Naive thymus-derived CD4-positive, alpha-beta T cell (primary cell): ENCODE measurements at places on chromosomes 1 and 21.

DNA sequence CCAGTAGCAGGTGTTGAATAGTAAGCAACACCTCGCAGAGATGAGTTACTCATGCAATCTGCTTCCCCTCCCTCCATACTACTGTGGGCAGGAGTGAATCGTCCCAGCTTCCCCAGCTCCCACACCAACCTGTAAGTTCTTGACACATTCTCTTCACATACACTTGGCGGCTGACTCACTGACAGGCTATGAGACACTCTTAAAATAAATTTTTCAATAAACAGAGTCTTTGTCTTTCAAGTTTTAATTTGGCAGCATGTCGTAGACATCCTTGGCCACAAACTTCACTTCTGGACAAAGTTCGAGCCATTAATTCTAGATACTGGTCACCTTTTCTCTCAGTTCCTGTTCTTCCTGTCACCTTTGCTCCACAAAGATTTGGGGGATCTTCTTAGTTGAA lies 290.7 kb downstream of the TM2D1 start:
- no peak for DNase-seq

- no peak for DNase-seq
Observed at GRCh38 chr21:39842741-39843459, 24.3 kb upstream of the PCP4 start.

DNA sequence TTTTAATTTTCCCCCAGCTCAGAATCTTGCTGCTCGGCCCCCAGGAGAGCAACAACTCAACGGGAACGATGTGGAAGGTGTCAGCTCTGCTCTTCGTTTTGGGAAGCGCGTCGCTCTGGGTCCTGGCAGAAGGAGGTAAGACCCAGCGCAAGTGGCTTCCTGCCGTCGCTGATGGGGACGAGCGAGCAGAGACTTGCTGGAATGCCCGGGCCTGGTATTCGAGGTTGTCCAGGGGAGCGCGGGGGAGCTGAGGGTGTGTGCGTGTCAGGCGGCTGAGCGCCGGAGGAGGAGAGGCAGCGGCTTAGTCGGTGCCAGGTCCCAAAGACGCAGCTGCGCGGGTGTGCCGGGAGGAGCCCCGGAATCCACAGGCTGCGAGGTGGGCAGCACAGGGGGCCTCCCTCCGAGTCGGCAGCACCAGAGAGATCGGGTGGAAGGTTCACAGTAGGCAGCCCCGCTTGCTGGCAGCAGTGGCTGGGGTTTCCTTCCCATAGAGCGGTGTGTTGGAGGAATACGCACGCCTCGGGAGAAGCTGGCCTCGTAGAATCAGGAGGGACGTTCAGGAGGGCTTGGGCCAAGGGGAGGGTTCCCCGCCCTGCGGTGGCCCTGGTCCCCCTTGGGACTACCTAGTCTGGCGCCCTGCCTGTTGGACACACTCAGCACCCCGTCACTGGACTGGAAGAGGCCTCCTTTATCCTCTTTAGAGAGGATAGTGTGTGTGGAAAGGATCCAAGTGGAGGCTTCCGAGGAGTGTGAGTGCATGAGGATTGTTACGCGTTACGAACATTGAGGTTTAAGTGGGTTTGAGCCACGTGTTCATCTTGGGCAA lies 547 bp downstream of the PDPN start:
- DNase-seq: no peak

DNA sequence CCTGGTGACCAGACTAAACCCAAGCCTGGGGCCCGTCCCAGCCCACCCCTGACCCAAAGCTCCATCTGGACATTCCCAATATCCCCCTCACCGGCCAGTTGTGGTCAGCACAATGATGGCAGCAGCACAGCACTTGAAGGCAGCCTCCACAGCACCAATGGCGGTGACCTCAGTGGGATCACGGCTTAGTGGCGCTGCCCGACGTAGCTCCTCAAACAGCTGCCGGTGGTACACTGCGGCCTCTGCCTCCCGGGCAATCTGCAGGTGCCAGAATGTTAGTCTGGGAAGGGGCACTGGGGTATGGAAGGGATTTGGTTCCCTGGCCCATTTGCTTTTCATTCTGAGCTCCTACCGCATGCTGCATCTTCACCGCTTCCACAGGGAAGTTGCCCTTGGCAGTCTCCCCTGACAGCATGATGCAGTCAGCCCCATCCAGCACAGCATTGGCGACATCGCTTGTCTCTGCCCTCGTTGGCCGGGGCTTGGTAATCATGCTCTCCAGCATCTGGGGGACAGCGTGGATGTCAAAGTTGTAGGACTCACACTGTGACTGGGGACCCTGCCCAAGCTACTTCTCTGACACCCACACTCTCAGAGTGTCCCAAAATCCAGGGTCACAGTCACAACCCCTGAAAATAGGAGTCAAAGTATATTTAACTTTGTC lies 8.0 kb downstream of the PKLR start:
- DNase-seq: no peak

- no peak for DNase-seq
Observed at GRCh38 chr1:55612988-55613387, 397.8 kb upstream of the USP24 start.

GRCh38 chr1:14654554-14654953 lies 56.1 kb downstream of the KAZN start:
- no peak for DNase-seq

- peak; percentile 78 for DNase-seq
Observed at GRCh38 chr21:31181082-31181750, 142.9 kb upstream of the KRTAP19-8 start.

GRCh38 chr1:51829058-51829457 lies 49.5 kb downstream of the NRDC start:
- no peak for DNase-seq

GRCh38 chr1:181014477-181015250 lies 8.0 kb downstream of the STX6 start:
- DNase-seq: no peak

DNA sequence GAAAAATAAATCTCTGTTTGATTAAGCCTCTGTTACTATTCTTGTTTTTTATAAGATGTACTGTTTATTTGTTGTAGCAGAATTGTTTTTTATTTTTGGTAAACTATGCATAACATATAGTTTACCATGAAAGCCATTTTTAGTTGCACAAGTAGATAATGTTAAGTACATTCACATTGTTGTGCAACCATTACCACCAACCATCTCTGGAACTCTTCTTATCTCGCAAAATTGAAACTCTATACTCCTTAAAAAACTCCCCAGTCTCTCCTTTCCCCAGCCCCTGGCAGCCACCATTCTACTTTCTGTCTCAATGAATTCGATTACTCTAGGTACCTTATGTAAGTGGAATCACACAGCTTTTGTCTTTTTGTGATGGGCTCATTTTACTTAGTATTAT lies 27.4 kb upstream of the UHMK1 start:
- no peak for DNase-seq

DNA sequence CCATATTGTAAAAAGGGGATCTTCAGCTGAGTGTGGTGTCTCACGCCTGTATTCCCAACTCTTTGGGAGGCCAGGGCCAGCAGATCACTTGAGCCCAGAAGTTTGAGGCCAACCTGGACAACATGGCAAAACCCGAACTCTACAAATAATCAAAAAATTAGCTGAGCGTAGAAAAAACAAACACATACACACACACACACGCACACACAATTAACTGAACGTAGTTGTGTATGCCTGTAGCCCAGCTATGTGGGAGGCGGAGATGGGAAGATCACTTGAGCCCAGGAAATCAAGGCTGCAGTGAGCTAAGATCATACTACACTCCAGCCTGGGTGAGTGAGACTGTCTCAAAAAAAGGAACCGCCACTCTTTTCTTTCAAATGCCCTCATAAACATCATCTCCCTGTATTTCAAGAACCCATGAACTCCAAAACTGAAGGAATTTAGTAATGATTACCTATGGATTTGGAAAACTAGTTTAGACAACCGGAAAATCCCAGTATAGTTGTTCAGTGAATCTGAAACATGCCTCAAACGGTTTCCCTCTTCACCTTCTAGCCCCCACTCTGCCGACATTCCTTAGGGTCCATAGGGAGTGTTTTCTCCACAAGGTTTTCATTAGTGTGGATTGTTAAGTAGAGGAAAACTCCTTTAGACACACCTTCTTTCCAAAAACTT lies 4.5 kb downstream of the TXNIP start:
- peak; percentile 40 for DNase-seq

DNA sequence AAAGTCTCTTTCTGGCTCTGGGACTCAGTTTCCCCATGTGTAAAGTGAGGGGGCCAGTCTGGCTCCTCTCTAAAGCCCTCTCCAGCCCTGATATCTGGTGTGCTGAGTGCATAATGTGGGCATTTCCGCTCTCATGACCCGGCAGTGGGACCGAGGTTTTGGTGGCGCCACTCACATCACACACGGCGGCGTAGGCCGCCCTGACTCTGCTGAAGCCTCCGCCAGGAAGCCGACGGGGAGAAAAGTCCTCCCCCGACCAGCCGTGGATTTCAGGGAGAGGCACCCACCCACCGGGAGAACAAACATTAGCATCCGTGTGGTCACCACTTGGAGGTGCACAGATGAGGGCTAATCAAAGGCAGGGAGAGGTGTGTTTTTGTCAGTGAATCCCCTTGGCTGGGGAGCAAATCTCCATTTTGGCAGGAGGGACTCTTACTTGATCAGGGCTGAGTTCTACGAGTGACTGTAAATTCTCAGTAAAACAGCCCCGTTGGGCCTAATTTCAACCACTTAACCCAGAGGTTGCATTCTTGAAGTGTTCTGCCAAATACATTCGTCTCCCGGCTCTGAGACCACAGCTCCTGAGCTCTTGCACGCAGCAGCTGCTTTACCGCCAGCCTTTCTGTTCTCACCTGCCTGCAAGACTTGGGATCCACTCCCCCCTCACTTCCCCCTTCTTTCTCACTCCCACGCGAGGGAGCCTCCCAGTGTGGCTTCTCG lies 118.2 kb downstream of the FOXD2 start:
- no peak for DNase-seq
